WTC11 (cell line): ENCODE measurements at places on chromosomes 7 and 10. TPM values are rescaled to one million over a fixed set of nuclear protein-coding genes. Genes with fewer than 3 reads are reported as not detected.

The FAM25G gene
- total RNA-seq: not detected in 3 replicates

The ATG9B gene
- 2.4 to 3.8 TPM (median 2.4 TPM) in 3 replicates for total RNA-seq

DNA sequence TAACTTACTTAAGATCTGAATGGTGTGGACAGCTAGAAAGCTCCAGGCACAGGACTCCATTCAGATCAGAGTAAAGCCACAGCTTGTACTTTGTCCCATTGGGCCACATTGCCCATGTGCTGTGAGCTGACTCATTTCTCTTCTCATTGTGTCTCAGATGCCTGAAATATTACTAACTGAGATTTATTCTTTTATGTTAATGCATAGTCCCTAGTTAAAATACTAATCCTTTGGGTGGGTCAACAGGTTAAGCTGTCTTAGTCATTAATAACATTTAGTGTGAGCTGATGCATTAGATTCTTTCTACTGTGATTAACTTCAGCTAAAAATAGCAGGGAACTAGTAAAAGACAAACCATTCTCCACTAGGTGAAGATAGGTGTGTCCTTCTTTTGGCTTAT is 104.7 kb upstream of the ARMC3 start:
- no peak for DNase-seq

DNA sequence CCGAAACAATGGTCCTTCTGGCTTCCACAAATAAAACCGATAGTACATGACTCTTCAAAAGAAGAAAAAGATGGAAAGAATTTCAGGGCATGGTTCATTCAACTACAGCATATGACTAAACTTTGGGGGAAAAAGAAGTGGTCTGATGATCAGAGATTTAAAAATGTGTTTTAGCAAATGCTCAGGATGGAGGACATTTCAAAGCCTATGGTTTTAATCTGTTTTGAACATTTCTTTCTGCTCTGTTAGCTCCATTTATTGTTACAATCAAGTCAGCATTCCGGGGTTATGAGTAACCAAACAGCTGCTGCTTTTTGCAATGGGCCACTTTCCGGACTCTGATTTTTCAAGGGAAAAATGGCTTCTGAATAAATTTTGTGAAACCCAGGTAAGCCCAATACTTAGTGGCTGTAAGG is 142.4 kb downstream of the CUBN start:
- DNase-seq: no peak

GRCh38 chr7:127119517-127119916 is 133.2 kb downstream of the GRM8 start:
- no peak for DNase-seq

DNA sequence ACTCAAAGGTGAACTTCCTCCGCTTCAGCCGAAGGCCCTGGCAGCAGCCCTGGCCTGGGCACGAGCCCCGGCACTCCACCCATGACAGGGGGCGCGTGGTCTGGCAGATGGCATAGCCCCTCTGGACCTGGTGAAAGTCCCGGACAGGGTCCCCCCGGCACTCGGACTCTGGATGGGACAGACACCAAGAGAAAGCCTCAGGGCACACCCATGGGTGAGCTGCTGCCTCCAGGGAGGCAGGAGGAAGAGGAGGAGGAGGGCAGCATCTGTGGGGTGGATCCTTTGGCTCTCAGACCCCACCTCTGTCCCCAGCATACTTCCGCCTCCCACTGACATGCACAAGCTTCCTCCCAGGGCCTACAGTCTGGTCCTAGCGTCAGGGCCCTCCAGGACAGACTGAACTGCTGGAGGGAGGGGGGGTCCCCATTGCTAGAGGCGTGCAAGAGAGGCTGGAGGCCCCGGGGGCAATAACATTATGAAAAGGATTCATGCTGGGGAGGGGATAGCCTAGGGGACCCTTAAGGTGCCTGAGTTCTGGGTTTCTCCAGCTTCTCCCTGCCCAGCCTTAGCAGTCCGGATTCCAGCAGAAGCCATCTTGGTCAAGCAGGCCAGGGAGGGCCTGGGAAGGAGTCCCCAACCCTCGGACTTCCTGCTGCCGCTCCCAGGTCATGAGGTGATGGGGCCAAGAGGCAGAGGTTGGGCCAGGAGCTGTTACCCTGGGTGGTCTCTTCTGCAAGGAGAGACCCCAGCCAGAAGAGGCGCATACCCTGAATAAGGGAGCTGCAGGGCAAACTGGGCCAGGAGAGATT is 169.3 kb downstream of the LCOR start:
- no peak for DNase-seq

DNA sequence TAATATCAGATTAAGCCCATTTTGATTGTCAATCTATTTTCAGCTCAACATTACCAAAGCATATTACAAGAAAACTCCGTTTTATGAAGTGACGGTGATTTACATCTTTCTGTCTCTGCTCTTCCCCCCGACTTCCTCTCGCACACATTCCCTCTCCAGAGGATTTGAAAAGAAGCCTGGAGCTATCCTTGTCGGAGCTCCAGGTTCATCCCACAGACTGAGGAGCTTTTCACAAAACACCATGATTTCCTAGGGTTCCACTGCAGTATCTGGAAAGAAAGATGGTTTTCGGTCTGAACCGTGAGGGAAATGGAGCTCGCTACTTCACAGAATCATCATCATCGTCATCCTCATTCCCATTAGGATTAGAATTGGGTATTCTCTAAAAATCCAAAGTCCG is 655.5 kb upstream of the MGMT start:
- DNase-seq: no peak
